ENCODE measurements at places on chromosomes 2 and 18.

- DNase-seq: no peak
Measured at GRCh38 chr18:50143294-50143693, 51.7 kb downstream of the MYO5B start.

- no peak for DNase-seq
Measured at GRCh38 chr2:144854596-144854995, 334.7 kb upstream of the ZEB2 start.

GRCh38 chr2:110714452-110715224, 17.7 kb upstream of the ACOXL start:
- DNase-seq: no peak

- no peak for DNase-seq
Measured at GRCh38 chr2:165618806-165619205, 149.3 kb downstream of the CSRNP3 start.

GRCh38 chr2:182300608-182301007, 126.2 kb downstream of the PDE1A start:
- DNase-seq: no peak

- DNase-seq: no peak
Measured at GRCh38 chr2:217837530-217837929, 165.3 kb downstream of the TNS1 start.

- DNase-seq: no peak
Measured at GRCh38 chr2:173979751-173980351, 14.7 kb upstream of the SP3 start.

GRCh38 chr18:9323750-9324445, 10.7 kb upstream of the TWSG1 start:
- DNase-seq: no peak

GRCh38 chr2:39416140-39416539, 20.9 kb downstream of the MAP4K3 start:
- DNase-seq: no peak

GRCh38 chr18:63271881-63272299, 47.7 kb downstream of the BCL2 start:
- no peak for DNase-seq

DNA sequence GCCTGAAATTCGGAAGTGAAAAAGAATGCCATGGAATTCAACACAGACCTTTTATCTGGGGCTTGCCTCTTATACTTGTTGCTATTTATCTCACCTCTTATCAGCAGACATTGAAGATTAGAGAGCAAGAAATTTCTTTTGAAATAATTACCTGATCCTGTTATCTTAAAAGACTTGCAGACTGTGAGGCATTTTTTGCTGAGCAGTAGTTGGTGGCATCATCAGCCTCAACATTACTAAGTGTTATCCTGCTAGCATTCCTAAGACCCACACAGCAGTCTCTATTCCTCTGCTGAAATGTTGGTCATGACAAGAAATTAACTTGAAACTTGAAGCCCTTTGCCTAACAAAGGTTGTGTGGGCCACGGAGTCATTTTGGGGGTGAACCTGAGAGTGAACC, 186.5 kb downstream of the TRIB2 start:
- no peak for DNase-seq

- no peak for DNase-seq
Measured at GRCh38 chr18:7805096-7805495, 238.0 kb downstream of the PTPRM start.

GRCh38 chr2:85741211-85741832, 12.5 kb upstream of the ATOH8 start:
- DNase-seq: no peak

DNA sequence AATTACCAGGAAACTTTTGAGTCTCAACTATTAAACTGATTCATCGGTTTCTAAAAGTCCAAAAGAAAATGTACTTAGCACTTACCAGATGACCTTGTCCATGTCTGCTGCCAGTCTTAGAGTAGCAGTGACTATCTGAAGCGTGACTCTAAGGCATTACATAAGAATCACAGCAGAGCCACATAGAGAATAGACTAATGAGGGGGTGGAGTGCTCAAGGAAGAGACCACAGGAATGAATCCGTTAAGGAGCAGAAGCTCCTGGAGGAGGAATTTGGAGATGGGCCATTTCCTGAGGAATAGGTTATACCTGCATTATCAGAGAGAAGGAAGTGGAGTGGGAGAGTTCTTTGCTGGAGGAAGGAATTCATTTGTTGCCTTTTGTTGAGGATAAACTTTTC, 116.0 kb downstream of the MAP3K20 start:
- no peak for DNase-seq

DNA sequence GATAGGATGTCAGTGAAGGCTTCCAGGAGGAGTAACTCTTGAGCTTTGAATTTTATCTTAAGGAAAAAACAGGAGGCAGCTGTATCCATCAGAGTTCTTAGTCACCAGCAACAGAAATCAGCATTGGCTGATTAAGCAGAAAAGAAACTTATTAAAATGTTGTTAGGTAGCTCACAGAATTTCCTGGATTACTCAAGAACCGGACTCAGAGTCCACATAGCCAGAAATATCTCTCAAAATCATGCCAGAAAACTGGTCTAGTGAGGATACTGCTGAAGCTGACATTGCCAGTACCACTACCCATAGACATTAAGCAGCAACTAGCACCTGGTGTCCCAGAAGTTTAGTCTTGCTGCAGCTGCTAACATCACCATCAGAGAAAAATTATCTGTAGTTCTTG, 10.1 kb upstream of the AFTPH start:
- no peak for DNase-seq

GRCh38 chr2:133264989-133265401, 303.3 kb downstream of the NCKAP5 start:
- no peak for DNase-seq

DNA sequence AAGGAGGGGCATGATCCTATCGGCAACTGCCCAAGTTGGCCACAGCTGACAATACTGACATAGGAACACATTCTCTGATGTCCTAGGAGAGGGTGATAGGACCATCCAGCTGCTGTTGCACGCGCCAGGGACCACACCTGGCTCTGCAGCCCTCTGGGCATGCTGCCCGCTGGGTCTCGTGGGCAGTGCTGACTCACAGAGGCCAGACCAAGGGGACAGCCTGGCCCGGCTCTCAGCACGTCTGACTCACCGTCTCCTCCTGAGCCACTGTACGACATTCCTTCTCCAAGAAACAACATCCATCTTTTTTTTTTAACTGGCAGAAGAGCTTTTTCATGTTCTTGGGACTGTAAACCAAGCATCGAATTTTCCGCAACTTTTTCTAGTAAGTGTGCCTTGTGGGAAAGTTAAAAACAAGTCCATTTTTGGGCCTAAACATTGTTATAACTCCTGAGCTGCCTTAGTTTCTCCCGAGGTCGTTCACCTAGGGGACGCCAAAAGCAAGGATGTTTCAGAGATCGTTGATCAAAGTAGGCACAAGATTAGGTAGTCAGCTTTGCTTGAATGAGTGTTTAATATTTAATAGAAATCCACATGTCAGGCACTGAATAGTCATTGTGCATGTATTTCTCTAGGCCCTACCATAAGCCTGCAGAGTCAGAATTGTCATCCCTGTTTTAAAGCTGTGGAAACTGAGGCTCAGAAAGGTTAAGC, 100.3 kb downstream of the TTC32 start:
- no peak for DNase-seq

DNA sequence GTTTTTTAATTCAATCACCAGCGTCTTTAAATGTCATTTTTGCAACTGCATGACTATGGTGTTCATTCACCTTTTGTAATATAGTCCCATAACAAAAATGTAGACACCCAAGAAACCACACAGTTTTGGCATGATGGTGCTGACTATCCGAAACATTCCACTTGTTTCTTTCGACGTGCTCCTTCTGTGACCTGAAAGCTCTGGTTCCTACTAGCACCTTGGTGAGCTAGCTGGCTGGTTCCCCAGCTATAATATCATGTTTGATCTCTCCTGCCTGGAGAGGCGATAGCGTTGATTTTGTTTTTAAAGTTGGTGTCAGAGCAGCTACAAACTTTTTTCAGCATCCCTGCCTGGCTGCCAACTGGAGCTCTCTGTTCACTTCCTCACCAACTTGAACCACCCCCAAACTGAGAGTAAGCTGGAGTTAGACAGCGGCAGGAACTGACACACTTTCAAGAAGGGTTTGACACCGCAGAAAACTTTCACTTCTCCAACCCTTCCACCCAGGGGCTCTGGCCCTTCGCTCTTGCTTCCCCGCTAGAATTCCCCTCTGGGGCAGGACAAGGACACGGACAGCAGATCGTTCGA, 1.1 kb downstream of the ATAD2B start:
- DNase-seq: no peak

DNA sequence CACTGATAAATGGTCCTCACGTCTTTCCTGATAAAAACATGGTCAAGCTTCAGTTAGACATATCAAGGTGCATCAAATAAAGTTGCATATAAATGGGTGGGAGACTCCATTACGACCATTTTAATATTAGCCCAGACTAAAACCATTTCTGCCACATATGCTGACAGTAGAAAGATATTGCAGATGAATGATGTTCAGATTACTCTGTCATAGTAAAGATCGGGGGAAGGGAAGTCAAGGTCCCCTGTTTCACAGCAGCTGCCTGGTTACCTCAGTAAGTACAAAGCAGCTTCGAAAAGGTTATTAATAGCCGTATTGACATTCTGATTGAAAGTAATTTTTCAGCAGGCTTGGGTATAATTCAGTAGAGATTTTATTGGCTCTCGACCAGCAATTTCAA, 927.7 kb upstream of the CDH2 start:
- DNase-seq: no peak

DNA sequence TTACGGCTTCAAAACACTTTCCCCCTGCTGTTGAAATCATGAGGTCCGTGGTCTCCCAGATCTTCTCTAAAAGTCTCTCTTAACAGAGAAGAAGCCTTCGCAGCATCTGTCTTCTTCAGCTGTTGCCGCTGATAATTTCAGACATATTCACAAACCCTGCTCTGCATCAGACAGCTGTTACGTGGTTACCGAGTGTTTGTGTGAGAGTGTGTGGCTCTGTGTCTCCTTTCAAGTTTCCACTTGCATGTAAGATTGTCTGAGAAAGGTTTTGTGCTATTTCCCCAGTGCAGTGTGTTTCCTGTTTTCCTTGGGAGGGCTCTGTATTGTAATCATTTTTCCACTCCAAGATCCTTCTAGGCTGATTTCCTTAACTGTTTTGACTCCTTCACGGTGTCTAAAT, 32.8 kb downstream of the MAIP1 start:
- no peak for DNase-seq

DNA sequence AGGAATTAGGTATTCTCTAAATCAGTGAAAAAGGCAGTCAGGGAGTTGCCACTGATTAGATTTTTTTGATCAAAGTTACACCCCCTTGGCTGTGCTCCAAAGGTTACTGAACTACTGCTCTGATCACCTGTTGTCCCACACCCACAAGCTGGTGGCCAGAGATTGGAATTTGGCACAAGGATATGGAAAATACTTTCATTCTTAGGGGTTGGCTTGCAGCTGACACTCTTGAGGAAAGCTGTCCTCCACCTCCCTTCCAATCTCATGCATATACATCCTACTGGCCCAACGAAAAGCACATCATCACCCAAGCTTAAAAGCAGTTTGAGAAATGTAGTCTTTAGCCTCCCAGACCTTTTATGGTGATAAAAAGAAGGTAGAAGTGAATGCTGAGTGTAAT, 329.5 kb upstream of the CHAC2 start:
- DNase-seq: no peak

All from stimulated activated CD8-positive, alpha-beta memory T cell treated with anti-CD3 and anti-CD28 coated beads, Interleukin-4, amount 100 ng/mL, for 24 hours (primary cell).